ENCODE measurements at places on chromosomes 3 and 15.

DNA sequence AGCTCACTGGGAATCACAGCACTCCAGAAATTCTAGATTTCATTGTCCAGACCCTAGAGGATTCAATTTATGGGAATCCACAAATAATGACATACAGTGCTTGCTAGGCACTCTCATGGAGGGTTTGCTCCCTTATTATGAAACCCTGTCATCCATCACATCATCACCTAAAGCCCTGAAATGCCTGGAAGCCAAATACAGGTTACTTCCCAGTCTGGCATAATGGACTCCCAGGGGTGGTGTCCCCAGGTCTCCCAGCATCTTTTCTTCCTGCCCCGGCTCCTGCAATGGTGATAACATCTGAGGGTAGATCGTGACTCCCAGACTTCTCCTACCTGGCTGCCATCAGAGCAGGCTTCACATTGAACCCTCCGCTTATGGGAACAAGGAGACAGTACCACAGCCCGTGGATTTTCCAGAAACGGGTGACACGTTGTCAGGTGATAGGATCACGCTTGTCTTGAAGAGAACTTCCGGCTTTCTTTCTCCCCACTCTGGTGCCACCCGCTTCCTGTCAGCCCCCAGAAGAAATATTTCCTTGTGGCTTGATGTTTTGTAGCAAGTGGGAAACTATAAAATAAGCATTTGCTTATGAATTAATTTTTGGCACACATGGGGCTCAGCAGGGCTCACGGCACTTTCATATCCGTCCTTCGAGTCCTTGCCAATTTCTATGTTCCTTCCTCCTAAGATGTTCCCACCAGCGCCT is 238.7 kb upstream of the BHLHE40 start:
- peak; percentile 67 for DNase-seq

- no peak for DNase-seq
Observed at GRCh38 chr3:136664771-136665170, 87.4 kb downstream of the STAG1 start.

GRCh38 chr15:19944261-19944888 is 597.2 kb downstream of the GOLGA6L6 start:
- no peak for DNase-seq

GRCh38 chr3:106208251-106208650 is 339.4 kb upstream of the CBLB start:
- no peak for DNase-seq

- DNase-seq, result no peak
Observed at GRCh38 chr3:16801698-16802097, 83.1 kb upstream of the PLCL2 start.

DNA sequence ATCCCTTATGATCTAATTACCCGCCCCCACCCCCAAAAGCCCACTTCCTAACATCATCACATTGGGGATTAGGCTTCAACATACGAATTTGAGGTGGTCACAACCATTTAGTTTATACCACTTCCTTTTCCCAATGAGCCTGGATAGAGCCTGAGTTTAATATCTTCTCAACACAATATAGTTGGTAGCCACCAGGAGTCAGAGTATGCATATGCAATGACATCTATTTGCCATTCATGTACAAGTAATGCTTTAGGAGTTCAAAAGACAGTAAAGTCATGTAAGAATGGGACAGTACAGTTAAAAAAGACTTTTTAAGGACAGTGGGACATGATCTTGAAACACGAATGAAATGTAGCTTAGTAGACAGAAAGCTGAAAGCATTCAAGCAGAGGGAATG is 172.4 kb downstream of the DCLK3 start:
- DNase-seq, result no peak

- no peak for DNase-seq
Observed at GRCh38 chr3:27345493-27345892, 23.7 kb downstream of the NEK10 start.

- no peak for DNase-seq
Observed at GRCh38 chr3:69541711-69542088, 155.8 kb upstream of the FRMD4B start.

DNA sequence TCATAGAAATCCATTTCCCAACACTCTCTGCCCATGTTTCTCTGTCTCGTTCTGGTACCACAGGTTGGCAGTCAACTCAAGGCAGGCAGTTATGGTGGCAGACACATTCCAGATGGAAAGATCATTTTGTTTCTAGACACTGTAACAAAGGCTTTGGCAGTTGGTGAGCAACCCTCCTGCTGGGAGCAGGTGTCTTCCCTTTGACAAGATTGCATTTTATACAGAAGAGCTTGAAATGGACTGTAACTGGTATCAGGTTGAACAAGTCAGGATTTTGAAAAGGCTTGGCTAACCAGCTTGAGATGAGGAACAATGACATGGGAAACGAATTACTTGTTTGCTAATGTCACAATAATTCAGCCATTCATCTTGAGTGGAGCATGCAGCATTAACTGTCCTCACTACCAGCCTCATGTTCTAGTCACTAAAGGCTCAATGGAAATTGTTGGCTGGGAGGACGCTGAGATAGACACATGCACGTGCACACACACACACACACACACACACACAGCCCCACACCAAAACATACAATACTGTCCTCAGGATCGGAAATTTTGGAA is 170.0 kb downstream of the SEMA6D start:
- no peak for DNase-seq

- DNase-seq, result no peak
Observed at GRCh38 chr3:77919244-77919643, 879.3 kb downstream of the ROBO2 start.

- DNase-seq, result no peak
Observed at GRCh38 chr3:52509753-52510328, 14.7 kb downstream of the STAB1 start.

DNA sequence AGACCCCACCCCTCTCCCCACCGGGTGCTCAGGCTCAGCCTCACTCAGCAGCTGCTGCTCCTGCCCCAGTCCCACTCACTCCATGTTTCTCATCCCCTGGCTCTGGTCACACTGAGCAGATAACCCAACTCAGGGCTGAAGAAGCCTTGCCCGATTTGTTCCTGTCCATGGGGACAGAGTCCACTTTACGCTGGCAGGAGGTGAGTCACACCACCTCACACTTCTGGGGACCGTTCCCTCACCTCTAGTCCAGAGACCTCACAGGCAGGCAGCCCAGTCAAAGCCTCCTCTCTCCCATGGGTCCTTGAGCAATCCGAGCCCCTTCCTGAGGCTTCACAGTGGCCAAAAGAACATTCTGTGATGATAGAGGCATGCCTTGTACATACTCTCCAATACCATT is 1.4 kb downstream of the CIDEC start:
- no peak for DNase-seq

DNA sequence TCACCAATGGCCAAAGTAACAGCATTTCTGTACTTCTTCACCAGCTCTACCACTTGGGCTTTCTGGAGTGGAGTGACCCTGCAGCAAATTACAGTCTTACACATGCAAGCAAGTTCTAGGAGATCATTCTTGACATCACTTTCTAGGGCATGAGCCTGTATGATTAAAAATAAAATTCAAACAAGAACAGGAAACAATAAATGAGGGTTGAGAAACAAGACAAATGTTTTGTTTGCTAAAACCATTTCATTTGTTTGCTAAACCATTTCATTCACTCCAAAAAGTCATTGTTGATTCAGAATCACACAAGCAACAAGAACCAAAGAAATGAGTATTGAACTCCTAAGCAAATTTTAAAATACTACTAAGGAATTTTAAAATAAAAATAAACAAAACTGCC is 220.9 kb downstream of the ATP8B4 start:
- DNase-seq, result no peak

DNA sequence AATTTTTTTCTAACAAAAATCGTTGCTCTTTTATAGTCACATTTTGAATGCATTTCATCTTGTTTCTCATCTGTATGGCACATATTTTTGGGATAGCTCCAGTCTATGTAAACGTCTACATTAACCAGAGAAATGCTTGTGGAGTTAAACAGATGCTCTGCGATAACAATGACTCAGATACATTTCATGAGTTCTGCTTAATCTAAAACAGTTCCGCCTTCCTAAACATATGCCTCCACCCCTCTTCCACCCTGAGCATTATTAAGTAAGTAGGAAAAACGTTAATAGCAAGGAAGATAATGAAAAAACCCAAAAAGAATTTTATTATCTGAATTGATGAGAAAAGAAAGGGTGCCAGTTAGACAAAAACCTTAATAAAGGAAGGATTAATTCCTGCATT is 396.1 kb downstream of the TUSC7 start:
- no peak for DNase-seq

GRCh38 chr15:68352401-68353062 is 75.0 kb downstream of the FEM1B start:
- peak; percentile 76 for DNase-seq

GRCh38 chr3:32850226-32850625 is 32.4 kb downstream of the TRIM71 start:
- no peak for DNase-seq

- no peak for DNase-seq
Observed at GRCh38 chr15:63460210-63461155, 43.9 kb upstream of the USP3 start.

GRCh38 chr3:47113669-47114365 is 50.1 kb downstream of the SETD2 start:
- no peak for DNase-seq

DNA sequence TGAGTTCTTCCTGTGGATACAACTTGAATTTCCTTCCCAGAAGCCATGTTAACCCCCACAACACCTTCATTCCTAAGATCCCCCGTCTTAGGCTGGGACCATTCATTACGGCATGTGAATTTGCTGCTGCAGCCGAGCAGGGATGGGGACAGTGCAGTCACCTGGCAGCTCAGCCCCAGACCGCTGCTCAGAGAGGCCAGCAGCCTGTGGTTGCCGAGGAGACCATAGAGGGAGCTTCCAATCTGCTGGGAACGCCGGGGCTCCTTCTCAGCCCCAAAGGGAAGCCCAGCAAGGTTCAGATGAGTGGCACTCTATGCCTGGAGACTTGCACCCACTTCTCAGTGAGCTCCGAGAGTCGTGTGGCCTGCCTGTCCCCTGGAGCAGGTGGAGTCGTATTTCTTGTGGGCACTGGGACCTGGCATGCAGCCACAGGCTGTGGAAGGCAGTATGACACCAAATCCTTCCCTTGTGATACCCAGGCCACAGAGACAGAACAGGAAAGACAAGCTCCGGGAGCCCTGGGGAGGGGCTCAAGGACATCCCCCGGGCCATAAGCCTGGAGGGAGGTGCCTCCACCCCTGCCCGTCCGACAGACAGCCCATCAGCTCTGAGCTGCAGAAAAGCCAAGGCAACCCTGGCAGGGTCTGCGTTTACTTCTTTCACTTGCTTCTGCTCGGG is 167.3 kb downstream of the FAM43A start:
- no peak for DNase-seq

DNA sequence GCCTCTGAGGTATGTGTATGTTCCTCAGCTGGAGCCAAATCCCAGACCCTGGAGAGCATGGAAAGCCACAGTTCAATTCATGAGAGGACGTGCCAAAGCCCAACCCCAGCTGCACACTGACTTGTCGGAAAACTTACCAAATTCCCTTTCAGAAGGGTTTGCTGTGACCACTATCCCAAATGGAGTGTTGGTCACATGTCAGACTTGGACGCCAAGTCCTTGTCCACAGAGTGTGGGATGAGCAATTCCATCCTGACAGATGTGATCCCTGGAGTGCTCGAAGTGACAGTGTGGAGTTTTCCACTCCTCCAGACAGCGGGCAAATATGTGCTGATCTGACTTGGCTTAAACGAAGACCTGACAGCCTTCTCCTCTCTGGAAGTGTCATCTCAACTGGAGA is 71.2 kb downstream of the RORA start:
- DNase-seq, result no peak

DNA sequence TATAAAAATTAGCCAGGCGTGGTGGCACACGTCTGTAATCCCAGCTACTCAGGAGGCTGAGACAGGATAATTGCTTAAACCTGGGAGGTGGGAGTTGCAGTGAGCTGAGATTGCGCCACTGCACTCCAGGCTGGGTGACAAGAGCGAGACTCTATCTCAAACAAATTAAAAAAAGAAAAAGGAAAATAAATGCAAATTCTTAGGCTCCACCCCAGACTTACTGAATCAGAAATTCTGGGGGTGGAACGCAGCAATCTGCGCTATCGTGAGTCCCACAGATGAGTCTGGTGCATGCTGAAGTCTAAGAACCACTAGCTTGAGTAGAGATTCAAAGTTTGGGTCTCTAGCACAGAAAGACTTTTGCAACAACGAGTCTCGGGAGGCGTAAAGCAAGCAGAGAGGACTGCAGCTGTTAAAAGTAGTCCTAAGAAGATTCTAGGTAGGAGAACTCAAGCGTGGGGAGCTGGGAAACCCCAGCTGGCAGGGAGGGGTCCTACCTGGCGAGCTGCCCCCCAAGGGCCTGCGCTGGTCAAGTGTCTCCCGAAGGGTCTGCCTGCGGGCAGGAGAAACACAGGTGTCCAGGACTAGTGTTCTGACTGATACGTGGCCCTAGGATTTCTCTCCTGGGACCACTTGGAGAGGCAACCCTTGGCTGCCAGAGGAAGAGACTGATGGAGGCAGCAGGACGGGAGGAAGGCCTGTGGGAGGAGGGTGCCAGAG is 21.9 kb downstream of the CEP19 start:
- no peak for DNase-seq

DNA sequence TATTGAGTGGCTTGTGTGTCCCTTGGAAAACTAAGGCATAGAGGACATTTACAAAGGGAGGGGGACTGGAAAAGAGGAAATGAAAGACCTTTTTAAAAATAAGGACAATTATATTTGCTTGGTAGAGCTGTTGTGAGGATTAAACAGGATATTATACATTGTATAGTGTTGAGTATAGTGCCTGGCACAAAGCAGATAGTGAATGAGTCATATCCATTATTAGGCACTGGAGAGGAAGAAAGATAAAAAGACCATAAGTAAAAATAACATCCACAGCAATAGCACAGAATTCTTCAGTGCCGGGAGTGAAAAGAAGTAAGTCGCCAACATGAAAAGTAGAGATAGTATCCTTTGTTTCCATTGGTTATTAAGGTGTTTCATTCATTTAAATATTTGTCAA is 623.3 kb downstream of the PDCD6IP start:
- DNase-seq, result no peak

DNA sequence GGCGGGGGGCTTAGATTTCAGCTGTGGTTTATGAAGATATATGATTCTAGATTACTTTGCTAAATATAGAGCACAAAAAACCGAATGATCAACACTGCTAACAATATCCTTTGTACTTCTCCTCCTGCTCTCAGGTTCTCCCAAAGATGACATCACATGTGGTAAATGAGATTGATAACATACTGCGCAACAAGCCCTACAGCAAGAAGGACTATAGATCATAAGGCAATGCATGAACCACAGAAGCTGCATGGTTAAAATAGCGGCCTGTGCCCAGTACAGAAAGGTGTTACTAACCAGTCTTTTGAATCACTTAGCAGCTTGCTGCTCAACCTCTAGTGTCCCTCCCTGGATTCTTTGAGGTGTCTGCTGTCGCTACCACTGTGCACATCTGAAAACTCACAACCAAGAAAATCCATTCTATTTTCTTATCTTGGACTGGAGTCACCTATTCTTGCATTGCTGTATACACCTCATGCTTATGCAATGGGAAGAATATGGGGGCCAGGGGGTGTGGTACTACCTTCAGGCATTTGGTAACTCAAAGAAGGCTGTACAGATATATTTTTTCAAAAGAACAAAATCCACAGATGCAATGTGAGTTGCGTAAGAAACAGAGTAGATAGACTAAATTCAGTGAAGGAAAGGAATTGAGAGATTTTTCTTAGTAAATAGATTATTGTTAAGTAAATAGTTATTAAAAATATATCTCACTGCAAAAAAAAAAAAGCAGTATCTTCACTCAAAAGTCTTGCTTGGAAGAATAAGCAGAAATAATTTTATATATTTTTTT is 18.2 kb downstream of the SSR3 start:
- DNase-seq, result no peak
